ENCODE measurements at places on chromosomes 11 and 22.

DNA sequence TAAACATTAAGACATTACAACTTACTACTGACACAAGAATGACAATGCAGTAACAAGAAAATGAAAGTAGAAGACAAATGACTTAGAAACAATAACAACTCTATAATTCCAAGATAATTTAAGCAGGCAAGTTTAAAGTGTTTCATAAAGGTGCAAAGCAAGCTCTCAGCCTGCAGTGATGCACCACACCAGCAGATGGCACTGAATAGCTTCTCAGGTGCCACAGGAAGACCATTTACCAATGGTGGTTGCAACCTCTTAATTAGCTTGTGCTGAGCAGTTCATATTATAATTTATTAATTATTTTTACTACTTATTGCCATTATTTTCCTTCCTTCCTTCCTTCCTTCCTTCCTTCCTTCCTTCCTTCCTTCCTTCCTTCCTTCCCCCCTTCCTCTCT is 60.6 kb downstream of the NXPE2 start:
- DNase-seq: no peak

DNA sequence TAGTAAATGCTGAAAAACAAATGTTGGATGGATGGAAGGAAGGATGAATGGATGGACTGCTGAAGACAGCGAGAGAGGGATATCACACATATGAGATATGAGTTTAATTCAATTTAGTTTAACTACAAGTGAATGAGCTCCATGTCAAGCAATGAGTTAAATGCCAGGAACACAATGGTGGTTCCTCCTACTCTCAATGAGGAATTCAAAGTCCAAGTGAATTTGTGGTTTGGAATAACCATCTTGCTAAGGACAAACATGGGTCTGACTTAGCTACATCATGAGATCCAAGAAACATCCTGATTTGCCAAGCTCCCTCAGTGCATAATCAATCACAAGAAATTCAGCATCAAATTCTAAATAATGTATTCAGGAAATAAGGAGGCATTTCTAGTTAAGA is 26.1 kb upstream of the PPP2R1B start:
- DNase-seq: no peak

DNA sequence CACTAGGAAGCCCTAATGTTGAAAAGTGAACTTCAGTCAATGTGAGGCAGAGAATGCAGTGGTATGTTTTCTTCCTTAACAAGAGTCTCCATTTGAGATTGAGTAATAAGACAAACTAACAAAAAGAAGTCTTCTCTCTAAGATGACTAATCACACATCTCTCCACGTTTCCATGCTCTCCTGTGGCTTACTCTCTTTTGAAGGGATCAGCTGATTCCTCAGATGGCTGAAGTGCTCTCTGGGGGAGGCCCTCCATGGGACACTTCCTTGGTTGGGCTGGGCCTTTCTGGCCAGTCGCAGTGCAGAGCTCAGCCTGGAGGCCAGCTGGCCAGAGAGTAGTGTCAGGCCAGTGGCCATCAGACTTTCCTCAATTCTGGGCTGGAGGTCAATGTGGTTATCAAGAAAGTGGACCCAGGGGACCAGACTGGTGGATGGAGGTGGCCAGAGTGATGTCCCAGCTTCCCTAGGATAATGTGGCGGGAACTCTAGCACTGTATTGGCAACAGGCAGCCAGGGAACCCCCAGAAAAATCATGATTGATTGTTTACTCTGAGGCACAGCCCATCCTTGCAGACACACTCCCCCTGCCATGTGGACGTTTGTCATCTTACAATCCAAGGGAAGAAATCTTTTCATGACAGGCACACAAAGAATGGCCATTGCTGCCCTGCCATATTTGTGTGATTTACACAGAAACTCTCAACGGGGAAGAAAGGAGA is 14.5 kb downstream of the CSRP3 start:
- no peak for DNase-seq

DNA sequence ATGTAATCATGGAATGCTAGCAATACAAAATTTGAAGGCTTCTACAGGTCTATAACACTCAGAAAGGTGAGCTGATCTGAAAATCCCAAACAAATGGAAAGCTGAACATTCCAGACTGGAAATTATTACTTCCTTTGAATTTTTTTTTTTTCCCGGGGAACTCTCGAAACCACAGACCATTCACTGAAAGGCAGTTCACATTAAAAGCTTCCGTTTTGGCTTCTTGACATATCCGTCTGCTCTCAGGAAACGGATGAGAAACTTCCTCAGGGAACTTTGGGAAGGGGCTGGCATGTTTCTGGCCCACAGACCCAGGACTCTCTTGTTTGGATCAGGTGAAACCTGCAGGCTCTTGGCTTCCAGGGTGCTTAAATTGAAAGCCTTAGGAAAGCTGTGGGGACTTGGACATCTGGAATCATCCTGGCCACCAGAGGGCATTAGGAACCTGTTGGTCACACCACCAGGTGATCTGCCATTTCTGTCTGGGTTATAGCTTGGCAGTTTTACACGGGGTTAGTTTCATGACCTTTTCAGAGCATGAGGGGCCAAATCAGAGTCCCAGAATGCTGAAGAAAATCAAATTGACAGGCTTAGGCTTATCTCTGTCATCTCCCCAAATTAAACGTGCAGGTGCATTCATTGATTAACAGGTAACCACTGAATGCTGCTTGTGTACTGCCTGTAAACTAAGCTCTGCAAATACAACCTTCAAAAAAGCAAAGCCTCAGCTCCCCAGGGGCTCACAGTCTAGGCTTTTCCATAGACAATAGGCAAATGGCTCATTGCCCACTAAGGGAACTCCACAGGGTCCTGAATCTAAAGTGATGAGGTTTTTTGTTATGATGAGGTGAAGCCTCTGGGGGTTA is 22.7 kb upstream of the GRAMD1B start:
- peak; percentile 32 for DNase-seq

GRCh38 chr22:36540867-36541642 is 12.1 kb upstream of the EIF3D start:
- DNase-seq: no peak

DNA sequence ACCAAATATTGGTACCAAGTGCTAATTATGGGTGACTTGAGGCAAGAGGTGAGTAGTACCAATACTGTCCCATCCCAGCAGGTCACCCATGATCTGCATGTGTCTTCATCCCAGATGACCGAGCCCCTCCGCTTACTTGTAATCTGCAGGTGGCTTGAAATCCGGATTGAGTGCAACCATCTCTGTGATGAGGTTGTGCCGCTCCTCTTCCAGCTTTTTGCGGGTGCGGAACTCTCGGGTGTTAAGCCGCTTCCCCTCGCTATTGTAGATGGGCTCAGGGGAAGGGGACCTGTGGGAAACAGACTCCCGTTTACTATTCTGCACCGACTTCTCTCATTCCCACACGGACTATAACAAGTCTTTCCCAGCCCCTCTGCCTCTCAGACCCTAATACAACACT is 8.2 kb downstream of the SF1 start:
- no peak for DNase-seq

DNA sequence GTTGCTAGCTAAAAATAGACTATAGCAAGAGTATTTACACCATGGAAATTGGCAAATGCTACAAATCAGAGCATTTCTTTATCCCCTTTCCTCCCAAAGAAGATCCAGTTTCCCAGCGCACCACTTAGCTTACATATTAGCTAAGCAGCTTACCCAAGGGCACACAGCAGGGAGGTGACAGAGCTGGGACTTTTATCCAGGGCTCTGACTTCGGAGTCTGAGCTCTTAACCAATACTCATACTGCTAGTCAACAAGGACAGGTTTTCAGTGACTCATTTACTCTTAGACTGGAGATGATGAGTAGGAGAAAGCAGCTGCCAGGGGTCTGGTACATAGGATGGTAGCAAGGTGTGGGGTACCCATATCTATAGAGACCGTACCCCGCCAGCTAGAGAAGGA is 38.4 kb downstream of the NAV2 start:
- no peak for DNase-seq

- no peak for DNase-seq
Measured at GRCh38 chr11:86120807-86121206, 51.9 kb upstream of the PICALM start.

GRCh38 chr22:23166841-23167616 is 13.3 kb upstream of the BCR start:
- DNase-seq: no peak

GRCh38 chr11:79942090-79942489 is 501.3 kb upstream of the TENM4 start:
- no peak for DNase-seq
